IMR-90 (cell line): ENCODE measurements at places on chromosomes 13 and 19. TPM values are rescaled to one million over a fixed set of nuclear protein-coding genes. Genes with fewer than 3 reads are reported as not detected.

GRCh38 chr13:25415241-25415640 lies 43.5 kb downstream of the ATP8A2 start:
- DNase-seq = no peak

GRCh38 chr13:34369931-34370330 lies 552.0 kb downstream of the RFC3 start:
- DNase-seq = no peak

DNA sequence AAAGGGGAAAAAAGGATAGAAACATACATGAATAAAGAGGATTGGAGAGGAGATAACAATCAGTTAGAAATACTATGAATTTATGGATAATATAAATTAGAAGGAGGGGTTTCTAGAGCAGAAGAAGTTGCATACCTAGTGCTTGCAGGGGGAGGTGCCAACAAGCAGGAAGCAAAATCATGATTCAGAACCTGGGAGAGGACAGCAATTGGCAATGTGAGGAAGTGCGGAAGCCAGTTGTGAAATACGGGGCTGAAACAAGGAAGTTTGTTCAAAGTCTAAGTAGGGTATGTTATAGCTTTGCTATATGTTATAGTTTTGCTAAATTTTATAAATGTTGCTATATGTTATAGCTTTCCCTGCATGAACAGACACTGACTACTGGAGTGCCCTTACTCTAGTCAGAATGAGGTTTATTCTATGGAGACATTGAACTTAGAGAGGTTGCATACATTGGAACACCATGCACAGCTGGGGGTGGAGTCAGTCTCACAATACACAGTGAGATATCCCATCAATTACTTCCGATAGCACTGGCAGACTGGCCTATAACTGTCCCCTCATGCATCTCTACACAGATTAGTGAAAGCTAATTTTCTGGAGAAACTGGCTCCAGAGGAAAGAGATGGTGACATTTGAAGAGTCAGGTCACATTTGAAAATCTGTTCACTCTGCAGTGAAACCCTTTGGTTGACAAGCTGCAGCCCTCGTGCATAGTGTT lies 92.1 kb downstream of the GPC6 start:
- DNase-seq = peak; percentile 35

- DNase-seq = peak; percentile 78
Measured at GRCh38 chr13:51342706-51343105, 3.2 kb downstream of the SERPINE3 start.

Gene ATCAY
- polyA plus RNA-seq = 0.19 and 0.31 TPM in 2 replicates

DNA sequence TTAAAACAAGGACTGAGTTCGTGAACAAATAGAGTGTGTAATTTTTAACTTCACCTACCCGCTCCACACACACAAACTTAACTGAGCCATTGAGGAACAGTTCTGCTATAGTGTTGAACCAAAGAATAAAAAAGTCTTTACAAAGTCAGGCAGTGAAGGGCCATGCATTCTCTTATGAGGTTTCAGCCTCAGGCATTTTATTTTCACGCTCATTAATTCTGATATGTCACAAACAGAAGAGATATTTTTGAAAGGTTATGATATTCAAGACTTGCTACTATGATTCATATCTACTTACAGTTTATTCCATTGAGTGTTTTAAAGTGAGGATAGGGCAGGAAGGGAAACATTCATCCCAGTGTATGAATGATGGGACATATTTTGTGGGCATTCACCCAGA lies 282.2 kb downstream of the SLITRK5 start:
- DNase-seq = no peak

DNA sequence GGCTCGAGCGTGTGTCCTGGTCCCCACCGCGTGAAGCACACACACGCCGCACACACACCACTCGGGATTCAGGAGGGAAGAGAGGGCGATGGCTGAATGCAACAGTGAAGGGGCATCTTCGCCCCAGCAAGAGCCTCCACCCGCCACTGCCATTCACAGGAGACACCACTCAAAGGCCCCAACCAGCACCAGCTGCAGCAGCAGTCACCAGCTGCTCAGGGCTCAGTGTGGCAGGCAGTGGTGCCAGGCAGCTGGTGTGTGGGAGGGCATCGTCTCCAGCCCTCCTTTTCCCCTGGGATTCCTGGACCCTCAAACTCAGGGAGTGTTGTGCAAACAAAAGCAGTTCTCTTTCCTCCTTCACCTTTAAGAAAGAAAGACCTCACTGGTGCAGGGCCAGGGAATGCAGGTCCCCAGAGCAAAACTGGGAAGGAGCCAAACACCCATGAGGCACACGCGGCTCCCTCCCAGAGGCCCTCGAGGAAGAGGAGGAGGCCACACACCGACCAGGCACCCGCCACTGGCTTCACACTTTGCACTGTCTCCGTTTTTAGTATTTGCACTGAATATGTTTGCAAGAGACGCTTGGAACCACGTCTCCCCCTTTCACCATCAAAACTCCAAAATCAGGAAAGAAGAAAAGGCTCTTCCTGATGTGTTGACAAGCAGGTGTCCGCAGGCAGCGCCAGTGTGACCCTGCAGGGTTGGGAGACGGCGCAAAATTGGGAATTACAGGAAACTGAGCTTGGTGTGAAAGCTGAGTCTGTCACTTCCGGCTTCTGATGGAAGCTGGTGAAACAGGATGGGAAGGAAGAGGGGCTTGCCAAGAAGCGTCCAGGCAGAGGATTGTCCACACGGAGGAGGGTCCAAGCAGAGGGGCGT lies 26.4 kb upstream of the F7 start:
- no peak for DNase-seq

DNA sequence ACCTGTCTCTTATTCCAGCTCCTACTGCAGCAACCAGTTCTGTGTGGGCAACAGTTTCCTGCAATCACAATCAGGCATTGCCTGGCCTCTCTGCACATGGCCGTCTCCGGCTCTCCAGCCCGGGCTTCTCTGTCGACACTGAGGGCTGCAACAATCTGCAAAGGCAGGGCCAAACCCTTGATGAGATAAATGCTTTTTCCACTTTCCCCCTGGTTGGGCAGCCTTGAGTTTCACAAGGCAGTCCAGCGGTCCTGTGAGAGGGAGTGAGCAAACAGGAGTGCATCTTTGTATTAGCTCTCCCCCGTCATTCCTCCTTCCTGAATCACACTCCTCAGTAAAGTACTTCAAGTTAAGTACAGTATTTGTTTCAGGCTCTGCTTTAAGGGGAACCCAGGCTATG lies 40.7 kb upstream of the VWA8 start:
- peak; percentile 93 for DNase-seq

- DNase-seq = no peak
Measured at GRCh38 chr19:14165990-14166830, 29.8 kb upstream of the ASF1B start.

- no peak for DNase-seq
Measured at GRCh38 chr13:48679941-48680680, 26.4 kb downstream of the CYSLTR2 start.

- DNase-seq = no peak
Measured at GRCh38 chr13:99332456-99332855, 25.3 kb upstream of the GPR183 start.

GRCh38 chr19:525029-525428 lies 6.5 kb upstream of the CDC34 start:
- DNase-seq = no peak

Gene KLHL1
- not detected in 2 replicates for polyA plus RNA-seq

- no peak for DNase-seq
Measured at GRCh38 chr13:73286942-73287620, 228.3 kb downstream of the KLF5 start.

DNA sequence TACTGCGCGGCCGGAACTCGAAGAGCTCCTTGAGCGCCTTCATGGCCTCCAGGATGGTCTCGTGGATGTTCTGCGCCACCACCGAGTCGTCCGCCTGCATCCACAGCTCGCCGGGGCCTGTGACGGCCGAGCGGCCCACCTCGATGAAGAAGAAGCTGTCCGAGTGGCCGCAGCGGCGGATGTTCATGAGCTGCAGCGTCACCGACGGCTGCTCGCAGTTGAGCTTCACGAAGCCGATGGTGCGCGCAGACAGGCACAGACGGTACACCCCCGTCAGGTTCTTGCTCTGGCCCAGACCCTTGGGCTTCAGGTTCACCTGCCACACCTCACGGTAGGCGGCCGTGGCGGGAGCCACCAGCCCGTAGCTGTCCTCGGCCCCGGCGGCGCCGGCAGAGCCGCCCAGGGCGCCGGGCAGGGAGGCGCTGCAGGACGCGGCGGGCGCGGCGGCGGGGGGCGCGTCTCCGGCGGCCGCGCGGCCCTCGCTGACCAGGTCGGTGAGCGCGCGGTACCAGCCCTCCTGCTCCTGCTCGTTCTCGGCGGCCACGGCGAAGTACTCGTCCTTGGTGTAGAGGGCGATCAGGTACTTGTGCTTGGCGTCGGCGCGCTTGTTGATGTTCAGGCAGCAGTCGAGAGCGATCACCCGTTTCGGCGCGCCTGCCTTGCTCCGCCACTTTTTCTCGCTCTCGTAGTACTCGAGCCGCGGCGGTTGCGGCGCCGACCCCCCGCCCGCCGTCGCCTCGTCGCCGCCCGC lies 1.1 kb downstream of the IRS2 start:
- peak; percentile 57 for DNase-seq

- DNase-seq = no peak
Measured at GRCh38 chr19:10593820-10594637, 6.9 kb upstream of the AP1M2 start.

DNA sequence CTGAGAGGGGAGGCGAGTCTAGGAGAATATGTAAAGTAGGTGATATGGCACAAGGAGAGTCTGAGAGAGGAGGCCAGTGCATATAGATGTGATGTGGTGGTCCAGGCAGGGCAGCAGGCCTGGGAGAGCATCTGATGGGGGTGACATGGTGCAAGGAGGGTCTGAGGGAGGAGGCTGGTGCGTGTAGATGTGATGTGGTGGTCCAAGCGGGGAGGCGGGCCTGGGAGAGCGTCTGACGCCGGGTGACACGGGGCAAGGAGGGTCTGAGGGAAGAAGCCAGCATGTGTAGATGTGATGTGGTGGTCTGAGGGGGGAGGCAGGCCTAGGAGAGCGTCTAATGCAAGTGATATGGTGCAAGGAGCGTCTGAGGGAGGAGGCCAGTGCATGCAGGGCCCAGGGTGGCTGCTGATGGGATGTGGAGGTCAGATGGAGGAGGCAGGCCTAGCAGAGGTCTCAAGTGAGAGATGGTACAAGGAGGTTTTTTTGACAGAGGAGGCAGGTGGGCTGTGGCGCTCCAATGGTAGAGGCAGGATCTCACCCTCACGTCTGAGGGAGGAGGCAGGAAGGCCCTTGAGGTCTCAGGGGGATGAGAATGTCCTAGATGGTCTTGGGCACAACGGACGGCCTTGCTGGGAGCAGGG lies 16.2 kb downstream of the NFIC start:
- DNase-seq = no peak

Gene ZNF791
- polyA plus RNA-seq = 7.0 and 7.1 TPM in 2 replicates

DNA sequence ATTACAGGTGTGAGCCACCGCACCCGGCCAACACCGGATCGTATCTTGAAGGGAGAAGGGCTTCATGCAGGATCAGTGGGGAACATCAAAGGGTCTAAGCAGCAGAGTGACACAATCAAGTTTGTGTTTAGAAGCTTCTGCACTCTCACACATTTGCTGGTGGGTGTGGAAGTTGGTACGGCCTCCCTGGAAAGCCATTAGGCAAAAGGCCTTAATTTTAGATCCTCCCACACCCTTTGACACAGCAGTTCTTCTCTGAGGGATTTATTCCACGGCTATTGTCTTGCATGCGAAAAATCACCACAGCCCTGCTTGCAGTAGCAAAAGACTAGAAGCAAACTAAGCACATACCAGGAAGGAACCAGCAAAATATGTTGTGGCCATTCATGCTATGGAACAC lies 18.3 kb upstream of the SLC1A5 start:
- no peak for DNase-seq

DNA sequence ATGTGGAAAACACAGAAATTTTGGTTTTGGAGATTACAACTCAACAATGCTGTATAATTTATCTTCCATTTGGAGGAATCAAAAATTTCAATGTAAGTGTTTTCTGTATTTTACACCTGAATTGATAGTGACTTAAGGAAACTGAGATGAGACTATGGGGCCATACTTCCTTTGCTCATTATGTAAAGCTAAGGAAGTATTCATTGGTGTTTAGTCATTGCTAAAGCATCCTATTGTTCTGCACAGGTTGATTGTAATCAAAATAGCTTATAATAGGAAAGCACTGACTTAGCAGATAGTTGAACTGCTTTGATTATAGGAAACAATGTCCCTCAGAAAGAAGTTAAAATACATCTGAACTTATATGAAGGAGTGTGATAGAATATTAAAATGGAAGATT lies 244.4 kb upstream of the SLITRK5 start:
- no peak for DNase-seq

GRCh38 chr19:38841787-38842438 lies 7.9 kb downstream of the HNRNPL start:
- no peak for DNase-seq

GRCh38 chr13:36806102-36806501 lies 12.9 kb upstream of the RFXAP start:
- DNase-seq = no peak

DNA sequence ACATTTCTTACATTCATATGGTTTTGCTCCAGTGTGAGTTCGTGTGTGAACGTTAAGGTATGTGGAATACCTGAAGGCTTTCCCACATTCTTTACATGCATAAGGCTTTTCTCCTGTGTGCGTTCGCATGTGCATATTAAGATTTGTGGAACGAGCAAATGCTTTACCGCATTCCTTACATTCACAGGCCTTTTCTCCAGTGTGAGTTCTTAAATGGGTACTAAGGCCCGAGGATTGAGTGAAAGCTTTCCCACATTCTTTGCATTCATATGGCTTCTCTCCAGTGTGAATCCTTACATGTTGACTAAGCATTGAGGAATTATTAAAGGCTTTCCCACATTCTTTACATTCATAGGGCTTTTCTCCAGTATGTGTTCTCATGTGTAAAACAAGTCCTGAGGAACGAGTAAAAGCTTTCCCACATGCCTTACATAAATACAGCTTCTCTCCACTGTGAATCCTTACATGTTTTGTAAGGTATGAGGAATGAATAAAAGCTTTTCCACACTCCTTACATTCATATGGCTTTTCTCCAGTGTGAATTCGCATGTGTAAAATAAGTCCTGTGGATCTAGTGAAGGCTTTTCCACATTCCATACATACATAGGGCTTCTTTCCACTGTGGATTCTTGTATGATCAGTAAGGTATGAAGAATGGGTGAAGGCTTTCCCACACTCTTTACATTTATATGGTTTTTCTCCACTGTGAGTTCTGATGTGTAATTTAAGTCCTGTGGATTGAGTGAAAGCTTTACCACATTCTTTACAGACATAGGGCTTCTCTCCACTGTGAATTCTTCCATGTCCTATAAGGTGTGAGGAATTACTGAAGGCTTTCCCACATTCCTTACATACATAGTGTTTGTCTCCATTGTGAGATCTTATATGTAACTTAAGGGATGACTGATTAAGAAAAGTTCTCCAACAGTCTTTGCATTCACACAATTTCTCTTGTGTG lies 10.7 kb downstream of the ZNF846 start:
- no peak for DNase-seq

Gene ZNF112
- 1.4 and 2.1 TPM in 2 replicates for polyA plus RNA-seq
